ENCODE measurements at places on chromosomes 3 and 15.

GRCh38 chr3:133317866-133318265, 82.0 kb upstream of the BFSP2 start:
- DNase-seq: no peak

DNA sequence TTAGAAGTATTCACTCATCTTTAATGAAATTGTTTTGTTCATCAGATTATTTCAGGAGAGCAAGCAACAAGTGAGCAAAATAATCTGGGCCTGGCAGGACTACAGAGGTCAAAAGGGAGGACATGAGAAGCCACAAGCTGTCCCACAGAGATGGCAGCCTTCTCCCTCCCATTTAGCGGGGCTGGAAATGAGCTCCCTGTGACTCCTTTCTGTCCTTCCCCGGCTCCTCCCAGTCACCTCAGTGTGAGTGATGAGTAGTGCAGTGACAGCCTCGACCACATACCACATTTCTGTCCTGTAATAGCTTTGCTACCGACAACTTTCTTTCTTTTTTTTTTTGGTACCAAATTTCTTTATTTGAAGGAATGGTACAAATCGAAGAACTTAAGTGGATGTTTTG, 38.0 kb downstream of the RAB7A start:
- DNase-seq: no peak

DNA sequence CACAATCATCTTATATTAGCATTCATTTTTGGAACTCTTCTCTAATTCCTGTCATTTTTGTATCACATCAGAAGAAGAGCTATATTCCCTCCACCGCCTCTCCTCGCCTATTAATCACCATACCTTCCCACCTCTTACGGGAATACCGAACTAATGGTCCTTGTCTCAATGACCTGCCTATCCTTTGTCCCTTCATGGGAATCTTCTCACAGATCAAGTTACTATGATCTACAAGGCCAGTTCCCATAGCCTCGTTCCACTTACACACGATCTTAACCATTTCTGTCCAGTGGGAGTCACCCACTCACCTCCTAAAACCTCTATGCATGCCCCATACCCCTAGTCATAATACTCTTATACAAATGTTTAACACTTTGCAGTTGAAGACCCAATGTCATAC, 342.6 kb upstream of the TPRG1 start:
- DNase-seq: no peak

DNA sequence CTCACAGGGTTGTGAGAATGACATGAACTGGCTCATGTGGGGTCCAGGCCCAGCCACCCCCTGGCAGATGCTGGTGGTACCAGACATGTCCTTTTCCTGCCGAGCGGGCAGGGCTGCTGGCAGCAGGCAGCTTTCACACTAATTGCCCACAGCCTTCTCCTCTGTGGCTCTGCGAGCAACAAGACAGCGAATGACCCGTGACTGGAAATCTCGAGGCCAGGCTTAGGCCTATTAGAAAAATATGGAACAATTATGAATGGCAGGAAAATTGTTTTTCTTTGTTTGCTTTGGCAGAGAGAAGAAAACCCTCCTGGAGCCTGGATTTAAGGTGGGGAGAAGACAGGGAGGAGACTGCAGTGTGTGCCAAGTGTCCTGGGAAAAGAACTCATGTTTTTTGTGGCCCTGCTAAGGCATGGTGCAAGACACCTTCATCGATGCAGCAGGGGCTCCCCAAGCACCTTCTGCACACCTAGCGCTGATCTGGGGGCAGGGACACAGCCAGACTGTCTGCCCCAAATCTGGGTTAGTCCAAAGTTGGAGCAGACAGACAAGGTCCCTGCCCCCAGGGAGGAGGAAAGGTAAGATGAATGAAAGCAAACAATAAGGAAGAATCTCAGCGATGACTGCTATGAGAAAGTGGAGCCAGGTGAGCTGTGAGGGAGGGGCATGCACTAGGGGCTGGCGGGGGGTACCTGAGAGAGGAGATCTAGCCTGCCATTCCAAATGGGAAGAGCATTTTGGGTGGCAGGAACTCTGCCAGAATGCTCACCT, 193.8 kb upstream of the TLE3 start:
- DNase-seq: no peak

GRCh38 chr3:71702131-71703024, 22.8 kb downstream of the EIF4E3 start:
- DNase-seq: peak; percentile 58

DNA sequence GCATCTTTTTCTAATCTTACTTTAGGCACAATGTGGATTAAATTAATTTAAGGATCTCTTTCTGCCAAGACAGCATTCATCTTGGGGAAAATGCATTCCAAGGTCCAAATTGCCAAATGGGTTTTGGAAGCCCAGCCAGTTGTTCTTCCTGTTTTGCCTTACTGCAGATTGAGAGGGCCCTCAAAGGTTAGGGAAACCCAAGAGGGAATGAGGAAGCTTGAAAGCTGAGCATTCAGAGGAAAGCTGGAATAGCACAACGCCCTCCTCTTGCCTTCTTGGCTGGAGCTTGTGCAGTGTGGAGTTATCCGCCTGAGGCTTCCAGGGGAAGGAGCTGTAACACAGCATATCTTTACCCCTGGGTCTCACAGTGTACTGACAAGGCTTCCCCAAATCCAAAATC, 18.2 kb upstream of the SACM1L start:
- DNase-seq: no peak

- no peak for DNase-seq
Measured at GRCh38 chr15:37715101-37715500, 219.3 kb upstream of the TMCO5A start.

DNA sequence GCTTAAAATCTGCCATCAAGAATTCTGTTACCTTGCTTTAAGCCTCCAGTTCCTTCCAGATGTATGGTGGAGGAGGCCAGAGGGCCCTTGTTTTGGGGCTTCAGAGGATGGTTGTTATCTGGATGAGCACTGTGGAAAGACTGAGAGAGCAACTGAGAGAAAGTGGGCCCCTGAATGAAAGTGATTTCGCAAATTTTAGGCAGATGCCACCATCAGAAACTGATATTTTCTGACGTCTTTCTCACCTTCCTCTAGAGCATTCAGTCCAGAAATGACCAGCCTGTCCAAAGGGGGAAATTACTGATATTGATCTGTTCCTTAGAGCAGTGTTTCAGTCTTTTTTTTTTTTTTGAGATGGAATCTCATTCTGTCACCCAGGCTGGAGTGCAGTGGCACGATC, 13.4 kb downstream of the B3GNT5 start:
- no peak for DNase-seq

- no peak for DNase-seq
Measured at GRCh38 chr15:49064884-49065283, 18.6 kb upstream of the SECISBP2L start.

GRCh38 chr3:106473576-106474475, 605.0 kb upstream of the CBLB start:
- no peak for DNase-seq

DNA sequence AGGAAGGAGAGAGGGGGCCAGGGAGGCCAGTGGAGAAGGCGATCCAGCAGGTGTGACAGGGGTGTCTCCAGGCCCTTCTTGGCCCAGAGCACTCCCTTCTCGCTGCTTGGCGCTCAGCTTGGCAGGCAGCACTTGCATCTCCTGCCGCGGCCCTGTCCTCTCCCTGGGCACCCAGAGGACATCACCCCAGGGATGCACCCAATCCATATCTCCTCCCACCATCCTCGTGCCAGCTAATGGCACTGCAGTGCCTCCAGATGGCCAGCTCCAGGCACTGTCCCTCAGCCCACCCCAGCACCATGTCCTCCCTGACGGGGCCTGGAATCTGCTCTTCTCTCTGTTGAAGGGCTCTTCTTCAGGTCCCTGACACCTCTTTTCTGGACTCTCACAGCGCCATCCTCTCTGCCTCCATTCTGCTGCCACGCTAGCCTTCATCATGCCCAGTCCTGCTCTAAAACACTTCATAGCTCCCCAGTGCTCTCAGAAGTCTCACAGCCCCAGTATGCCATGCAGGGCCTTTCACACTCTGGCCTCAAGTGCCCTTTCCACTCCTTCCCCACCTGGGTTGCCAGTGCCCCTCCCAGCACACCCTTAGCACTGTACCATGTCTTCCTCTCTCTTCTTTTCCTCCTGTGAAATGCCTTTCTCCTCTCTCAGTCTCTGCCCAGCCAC, 106.8 kb upstream of the SLC6A11 start:
- DNase-seq: no peak

- no peak for DNase-seq
Measured at GRCh38 chr3:184811034-184811433, 932 bp upstream of the VPS8 start.

- no peak for DNase-seq
Measured at GRCh38 chr3:46359733-46360493, 6.0 kb downstream of the CCR2 start.

DNA sequence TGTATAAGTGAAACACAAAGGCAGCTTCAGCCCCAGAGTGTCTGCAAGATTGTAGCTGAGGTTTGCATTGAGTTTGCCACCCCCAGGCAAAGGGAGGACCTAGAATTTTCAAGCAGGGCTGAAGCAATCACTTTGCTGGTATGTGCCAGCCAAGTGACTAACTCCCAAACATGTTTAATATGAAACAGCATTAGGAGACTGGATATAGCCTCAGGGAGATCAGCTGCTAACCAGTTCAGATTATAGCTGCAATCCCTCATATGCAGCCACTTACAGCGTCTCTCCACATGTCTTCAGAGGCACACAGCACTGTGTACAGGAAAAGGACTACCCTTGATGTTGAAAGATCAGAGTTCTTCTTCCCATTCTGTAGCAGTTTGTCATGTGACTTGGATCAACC, 38.4 kb upstream of the PPP2R3A start:
- DNase-seq: no peak

DNA sequence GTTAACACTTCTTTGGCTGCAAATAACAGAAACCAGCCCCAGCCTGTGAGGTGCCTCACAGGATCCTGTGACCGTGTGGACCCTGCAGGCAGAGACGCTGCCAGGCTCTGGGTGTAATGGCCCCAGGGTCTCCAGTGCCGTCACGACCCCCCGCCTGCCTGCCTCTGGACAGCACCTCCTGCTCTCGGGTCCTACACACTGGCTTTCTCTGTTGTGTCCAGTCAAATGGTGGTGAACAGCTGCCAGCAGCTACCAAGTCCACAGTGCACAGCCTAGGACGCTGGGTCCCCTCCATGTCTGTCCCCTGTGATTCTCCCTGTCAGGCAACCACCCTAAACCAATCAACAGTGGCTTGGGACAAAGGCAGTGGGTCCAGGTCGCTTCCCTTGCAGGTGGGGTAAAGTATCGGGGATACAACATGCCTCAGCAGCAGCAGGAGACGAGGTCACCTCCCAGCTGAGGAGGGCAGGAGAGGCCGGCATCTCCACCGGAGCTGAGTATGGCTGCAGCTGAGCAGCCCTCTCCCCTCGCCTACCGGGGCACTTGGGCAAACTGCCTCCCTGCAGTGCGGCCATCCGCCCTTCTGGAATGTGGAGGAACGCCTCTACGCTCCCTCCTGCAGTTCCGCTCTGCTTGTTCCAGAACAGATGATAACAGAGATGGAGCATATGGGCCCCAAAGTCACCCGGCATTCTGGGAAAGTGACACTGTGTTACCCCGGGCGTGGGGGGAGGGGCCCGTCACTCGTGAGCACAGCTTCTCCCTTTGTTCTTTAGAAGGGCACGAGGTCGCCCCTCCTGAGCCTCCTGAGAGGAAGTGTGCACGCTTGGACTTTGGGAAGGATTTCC, 21.1 kb upstream of the SKOR1 start:
- no peak for DNase-seq

- DNase-seq: no peak
Measured at GRCh38 chr15:58361273-58361759, 70.5 kb upstream of the LIPC start.
